Fibroblast of skin of abdomen (primary cell): ENCODE measurements at places on chromosomes 3 and 15.

DNA sequence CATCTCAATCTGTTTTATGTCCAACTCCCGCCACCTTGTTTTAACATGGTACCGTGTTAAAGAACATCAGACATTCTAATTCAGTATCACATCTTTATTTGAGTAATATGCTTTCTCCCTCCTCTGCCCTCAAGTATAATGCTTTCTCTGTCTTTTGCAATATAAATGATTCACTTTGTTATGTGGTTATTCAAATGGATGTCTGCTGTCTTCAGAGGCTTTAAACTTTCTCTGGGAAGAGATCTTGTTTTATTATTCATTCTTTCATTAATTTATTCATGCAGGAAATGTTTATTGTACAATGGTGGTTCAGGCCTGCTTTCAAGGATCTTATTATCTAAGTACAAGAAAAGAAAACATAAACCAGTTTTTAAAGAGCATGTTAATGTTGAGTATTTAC, 57.1 kb downstream of the RAP2B start:
- peak; percentile 37 for DNase-seq

DNA sequence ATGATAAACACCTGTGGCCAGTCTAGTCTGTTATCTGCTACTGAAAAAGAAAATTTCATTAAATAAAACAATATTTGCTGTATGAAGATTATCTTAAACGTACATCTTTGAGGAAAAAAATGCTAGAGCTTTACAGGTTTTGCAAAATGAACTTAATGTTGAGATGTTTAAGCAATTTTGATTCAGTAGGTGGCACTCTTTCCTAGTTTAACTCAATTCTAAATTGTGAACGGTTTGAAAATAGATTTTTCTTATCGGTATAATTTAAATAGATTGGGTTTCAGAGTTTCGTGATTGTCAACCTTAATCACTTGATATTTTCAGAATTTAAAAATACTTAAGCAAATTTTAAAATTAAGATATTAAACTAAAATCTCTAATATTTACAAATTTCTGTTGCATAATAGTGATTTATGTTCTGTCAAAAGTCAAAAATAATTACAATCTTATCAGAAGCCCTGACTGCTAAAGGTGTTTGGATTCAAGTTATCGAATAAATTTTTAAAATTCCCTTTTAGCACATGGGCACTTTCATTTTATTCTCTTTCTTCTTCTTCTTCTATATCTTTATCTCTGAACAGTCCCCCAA, 7.0 kb upstream of the RNF111 start:
- DNase-seq, result peak; percentile 27

GRCh38 chr15:77251662-77252061, 168.2 kb downstream of the PEAK1 start:
- peak; percentile 51 for DNase-seq

GRCh38 chr3:143040261-143040879, 39.0 kb downstream of the U2SURP start:
- DNase-seq, result peak; percentile 2

DNA sequence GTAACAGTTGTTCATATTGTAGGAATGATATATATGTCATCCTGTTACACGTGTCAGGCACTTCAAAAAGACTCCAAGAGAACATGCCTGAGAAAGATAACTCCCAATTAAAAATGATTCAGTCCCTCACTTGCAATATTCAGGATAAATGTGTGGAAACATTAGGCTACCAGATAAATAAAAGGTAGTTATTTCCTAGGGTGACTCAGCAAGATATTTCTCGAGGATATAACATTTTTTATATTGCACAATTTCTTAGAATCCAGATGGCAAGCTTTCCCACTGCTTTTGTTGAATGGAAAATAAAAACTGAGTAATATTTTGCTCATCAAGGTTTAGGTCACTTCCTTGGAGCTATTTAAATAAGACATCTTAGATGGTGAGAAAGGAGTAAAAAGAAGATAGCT, 181.4 kb downstream of the GAP43 start:
- peak; percentile 87 for DNase-seq

GRCh38 chr15:51119120-51119519, 24.4 kb upstream of the TNFAIP8L3 start:
- no peak for DNase-seq

GRCh38 chr15:100708916-100709315, 106.5 kb downstream of the ASB7 start:
- no peak for DNase-seq

DNA sequence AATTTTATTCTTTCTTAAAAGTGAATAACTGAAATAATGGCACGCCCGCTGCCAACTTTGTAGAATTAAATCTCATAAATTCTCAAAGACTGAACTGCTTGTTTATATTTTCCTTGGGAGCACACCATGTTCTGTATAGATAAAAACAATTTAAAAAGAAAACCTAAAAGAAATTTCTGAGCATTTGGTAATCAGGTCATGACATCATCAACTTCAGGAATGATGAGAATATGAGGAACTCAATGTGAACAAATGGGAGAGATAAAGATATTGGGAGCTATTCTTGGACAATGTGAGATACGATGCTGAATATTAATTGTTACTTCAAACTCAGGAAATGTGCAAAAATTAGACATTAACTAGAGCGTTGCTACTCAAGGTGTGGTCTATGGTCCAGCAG, 10.0 kb upstream of the VGLL3 start:
- DNase-seq, result no peak

- DNase-seq, result peak; percentile 26
These were observed 33.2 kb upstream of the GOLGA8B start for GRCh38 chr15:34616613-34617012.
